ENCODE measurements at places on chromosomes 7 and 10.

GRCh38 chr10:6409971-6410643, 170.0 kb downstream of the PRKCQ start:
- DNase-seq = no peak

DNA sequence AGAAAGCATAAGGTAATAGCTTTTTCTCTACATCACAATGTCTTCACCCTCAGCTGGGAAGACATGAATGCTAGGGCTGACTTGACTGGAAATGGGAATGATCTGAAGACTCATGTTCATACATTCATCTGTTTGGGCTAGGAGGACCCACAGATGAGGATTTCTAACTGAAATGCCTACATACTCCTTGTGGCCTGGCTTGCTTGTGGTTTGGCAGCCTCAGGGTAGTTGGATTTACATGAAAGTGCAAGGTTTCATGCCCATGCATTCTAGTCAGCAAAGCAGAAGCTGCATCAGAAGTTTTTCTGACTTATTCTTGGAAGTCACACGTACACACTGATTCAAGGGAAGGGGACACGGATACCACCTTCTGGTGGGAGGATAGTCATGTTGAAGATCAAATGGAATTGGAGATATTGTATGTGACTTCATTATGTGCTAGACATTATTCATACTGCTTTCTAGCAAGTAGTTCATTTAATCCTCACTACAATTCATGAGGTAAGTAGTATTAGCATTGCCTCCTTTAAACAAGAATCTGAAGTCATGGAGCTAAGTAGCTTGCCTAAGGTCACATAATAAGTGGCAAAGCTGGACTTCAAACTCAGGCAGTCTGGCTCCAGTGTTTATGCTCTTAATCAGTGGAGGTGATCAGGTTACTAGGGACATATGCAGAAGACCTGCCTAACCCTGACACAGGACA, 957.0 kb downstream of the LRMDA start:
- no peak for DNase-seq

DNA sequence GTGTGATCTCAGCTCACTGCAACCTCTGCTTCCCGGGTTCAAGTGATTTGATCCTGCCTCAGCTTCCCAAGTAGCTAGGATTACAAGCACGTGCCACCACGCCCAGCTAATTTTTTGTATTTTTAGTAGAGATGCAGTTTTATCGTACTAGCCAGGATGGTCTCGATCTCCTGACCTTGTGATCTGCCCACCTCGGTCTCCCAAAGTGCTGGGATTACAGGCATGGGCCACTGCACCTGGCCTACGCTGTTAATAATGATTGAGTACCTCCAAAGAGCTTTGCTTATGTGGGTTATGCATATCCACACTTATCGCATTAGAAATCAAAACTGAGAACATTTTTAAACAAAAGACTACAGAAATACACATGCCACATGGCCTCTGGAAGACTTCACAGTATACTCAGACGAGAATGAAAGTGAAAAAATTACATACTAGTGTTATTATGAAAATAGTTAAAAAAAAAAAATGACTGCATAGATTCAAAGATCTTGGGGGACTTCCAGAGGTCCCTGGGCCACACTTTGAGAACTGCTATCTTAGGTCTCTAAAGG, 25.4 kb downstream of the RPP38 start:
- no peak for DNase-seq

GRCh38 chr10:75662715-75663114, 231.3 kb downstream of the LRMDA start:
- no peak for DNase-seq

GRCh38 chr7:99120916-99121315, 23.0 kb downstream of the SMURF1 start:
- no peak for DNase-seq

GRCh38 chr10:14602807-14603533, 171.7 kb downstream of the FAM107B start:
- DNase-seq = no peak

DNA sequence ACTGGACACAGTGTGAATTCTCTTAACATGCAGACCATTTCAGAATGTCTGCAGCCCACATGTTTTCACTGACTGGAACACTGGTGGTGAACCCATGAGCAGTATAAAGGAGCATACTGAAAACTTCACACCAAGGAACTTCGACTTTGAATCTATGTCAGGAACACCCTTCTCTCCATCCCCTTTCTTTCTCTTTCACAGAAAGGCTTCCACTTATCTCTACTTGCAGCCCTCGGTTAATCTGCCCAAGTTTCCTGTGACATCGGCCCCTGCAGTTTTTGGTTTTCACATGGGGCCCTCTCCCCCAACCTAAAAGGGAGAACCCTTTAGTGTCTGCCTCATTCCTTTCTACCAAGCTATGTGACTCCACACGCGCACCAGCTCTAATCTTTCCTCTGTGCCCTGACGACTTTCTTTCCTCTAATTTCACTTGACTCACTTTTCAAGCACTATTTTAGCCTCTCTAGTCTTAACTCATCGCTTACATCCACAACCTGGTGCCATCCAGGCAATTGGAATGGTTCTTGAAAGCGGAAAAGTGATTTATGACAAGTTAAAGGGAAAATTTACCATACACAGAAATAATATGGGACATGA, 70.1 kb downstream of the RELN start:
- no peak for DNase-seq

Data from NCI-H146 (cell line).